ENCODE measurements at places on chromosomes 3 and 15.

DNA sequence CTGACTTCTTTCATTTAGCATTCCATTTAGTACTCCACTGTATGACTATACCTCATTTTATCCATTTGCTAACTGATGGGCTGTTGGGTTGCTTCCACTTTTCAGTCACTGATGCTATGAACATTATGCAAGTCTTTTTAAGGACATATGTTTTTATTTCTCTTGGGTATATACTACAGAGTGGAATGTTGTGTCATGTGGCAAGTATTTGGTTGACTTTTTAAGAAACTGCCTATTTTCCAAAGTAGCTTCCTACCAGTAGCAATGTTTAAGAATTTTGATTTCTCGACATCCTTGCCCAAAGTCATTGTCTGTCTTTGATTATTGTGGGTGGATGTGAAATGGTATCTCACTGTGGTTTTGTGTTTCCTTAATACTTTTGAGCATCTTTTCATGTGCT is 110.1 kb upstream of the TPM1 start:
- no peak for DNase-seq

GRCh38 chr3:172098698-172099494 is 59.5 kb downstream of the FNDC3B start:
- no peak for DNase-seq

GRCh38 chr15:56948764-56949101 is 30.3 kb downstream of the TCF12 start:
- no peak for DNase-seq

DNA sequence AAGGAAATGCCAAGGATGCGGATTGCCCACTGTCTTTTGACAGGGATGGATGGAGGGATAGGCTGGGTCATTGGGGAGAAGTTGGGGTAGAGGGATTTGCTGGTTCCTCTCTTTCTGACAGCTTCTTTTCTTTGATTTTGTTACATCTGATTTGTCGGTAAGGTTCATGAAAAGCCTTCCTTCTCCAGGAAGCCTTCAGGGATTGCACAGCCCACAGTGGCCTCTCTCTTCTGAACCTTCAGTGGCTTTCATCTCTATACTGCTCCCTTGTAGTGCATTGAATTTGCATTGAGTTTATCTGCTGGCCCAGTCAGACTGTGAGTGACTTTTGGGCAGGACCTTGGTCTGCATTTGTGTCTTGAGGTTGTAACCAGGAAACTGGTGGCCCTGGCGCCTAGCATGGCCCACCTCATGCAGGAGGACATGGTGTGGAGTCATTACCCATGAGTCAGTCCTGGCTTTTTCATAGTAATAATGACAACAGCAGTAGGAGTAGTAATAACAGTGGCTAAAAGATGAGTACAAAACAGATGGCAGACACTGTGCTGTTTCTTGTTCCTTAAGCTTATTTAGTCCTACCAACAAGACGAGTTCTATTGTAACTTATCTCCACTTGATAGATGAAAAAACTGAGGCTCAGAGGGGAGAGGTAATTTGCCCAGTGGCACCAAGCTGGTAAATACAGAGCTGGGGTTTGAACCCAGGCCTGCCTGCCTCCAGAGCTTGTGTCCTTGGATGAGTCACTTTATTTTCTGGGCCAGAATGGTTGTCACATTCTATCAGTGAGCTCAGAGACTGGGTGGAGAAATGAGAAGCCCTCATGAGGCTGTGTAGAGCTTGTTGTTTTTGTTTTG is 28.4 kb downstream of the SMAD6 start:
- DNase-seq, result no peak

- DNase-seq, result no peak
Observed at GRCh38 chr3:179971280-179971679, 65.5 kb downstream of the PEX5L start.

GRCh38 chr3:5616873-5617272 is 429.4 kb downstream of the EDEM1 start:
- no peak for DNase-seq

- peak; percentile 64 for DNase-seq
Observed at GRCh38 chr3:179608931-179609720, 4.5 kb downstream of the NDUFB5 start.

Measured in GF-D8 (cell line).